Fibroblast of lung (primary cell): ENCODE measurements at places on chromosomes 6 and 20.

DNA sequence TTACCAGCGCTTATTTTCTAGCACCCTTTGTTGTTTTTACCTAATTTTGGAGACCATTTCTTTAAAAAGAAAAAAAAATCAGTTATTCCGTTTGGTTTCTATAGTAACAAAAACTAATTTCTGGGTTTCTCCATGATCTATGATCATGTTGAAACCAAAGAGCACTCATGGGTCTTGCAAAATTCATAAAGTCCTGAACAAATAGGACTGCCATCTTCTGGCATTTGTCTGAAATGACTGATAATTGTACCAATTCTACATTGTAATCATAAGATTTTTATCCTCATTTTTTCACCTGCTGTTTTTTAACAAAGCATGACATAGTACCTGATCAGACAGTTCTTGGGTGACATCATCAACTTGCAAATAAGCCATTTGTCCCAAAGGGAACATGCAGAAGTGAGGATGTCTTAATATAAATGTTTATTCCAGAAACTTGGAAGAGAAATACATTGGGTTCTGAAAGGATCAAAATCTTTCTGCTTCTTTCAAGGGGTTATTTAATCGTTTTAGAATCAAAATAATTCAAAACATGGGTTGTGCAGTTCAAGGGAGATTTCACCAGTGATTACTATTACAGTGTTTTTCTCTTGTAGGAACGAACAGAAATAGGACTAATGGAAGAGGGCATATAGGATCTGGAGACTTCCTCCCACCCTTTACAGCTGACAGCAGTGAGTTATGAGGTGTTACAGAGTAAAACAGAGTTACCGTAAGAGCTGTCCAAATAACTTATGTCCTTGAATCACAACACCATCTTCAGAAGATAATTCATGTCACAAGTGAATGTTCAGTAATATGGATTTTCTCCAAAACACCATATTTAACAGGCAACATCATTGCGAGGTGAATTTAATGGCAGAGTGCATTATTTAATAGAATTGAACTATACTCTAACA, 87.1 kb upstream of the GJE1 start:
- peak; percentile 76 for DNase-seq
- peaks cover 4% of the 10 kb centered on the region for H3K4me1 ChIP-seq
- H3K27ac ChIP-seq, result no peak overlapping the region
- H3K4me3 ChIP-seq, result no peak overlapping the region

GRCh38 chr6:38079537-38079936, 260.0 kb downstream of the ZFAND3 start:
- no peaks in the 10 kb centered on the region for H3K36me3 ChIP-seq
- H3K27ac ChIP-seq, result no peak overlapping the region

DNA sequence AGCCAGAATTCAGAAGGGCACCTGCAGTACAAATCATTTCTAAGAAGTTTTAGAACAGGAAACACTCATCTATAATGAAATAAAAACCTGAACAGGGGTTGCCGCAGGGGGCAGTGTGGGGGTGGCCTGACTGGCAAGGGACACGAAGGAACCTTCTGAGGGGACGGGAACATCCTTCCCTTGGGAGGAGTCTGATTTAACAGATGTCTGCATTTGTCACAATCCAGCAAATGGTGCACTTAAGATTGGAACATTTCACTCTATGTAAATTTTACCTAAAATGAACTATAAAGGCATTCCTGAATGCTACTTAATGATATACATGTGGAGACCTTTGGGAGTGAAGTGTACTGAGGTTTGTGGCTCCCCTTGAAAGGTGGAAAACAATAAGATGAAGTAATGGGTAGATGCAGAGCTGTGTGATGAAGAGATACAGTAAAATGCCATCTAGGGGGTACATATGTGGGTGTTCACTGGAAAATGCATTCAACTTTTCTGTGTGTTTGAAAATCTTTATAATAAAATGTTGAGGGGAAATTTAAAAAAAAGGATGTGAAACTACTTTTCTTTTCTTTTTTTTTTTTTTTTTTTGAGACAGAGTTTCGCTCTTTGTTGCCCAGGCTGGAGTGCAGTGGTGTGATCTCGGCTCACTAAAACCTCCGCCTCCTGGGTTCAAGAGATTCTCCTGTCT, 89.5 kb downstream of the SNX5 start:
- no peak overlapping the region for H3K4me3 ChIP-seq
- DNase-seq, result no peak
- H3K27ac ChIP-seq, result no peak overlapping the region
- H3K4me1 ChIP-seq, result peaks cover 13% of the 10 kb centered on the region
- H3K36me3 ChIP-seq, result no peaks in the 10 kb centered on the region

DNA sequence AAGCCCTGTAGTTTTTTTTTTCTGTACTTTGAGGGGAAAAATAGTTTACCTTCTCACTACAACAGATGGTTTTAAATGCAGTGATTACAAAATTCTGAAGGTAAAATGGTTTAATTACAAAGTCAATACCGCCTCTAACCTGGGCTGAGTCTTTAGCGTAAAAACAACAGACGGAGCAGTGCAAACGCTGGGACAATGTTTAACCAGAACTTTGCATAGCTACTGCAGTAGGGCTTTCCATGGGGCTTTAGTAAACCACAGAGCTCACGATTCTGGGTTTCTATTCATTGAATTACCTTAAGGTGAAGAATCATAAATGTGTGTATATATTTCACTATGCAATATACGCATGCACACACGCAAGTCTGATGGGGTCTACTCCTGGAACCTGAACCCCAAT, 77.9 kb downstream of the RFX6 start:
- no peak overlapping the region for H3K4me3 ChIP-seq
- no peak for DNase-seq
- no peaks in the 10 kb centered on the region for H3K27me3 ChIP-seq
- H3K4me1 ChIP-seq, result no peaks in the 10 kb centered on the region

DNA sequence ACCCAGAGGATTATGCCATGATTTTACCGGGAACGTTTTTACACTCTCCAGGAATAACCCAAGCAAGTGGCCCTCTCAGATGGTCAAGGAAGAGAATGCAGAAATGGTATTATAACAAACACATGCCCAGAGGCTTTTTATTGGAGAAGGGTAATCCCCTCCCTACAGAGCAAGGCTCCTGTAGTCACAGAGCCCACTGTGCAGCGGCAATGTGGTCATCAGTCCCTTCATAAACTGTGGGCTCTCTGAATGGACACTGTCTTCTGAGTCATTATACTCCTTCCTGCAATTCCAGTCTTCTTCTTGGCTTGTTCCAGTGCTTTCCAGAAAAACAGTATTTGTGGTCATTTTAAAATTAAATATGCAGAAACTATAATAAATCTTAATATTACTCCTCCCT, 74.7 kb downstream of the LAMA4 start:
- DNase-seq, result peak; percentile 32
- peaks cover 27% of the 10 kb centered on the region for H3K36me3 ChIP-seq
- H3K27me3 ChIP-seq, result no peaks in the 10 kb centered on the region
- H3K4me1 ChIP-seq, result peaks cover 5% of the 10 kb centered on the region

- DNase-seq, result no peak
- no peaks in the 10 kb centered on the region for H3K27me3 ChIP-seq
- no peak overlapping the region for H3K4me3 ChIP-seq
- no peak overlapping the region for H3K27ac ChIP-seq
- no peaks in the 10 kb centered on the region for H3K36me3 ChIP-seq
- H3K4me1 ChIP-seq, result peaks cover 7% of the 10 kb centered on the region
Observed at GRCh38 chr6:124987291-124987690, 25.1 kb downstream of the RNF217 start.

DNA sequence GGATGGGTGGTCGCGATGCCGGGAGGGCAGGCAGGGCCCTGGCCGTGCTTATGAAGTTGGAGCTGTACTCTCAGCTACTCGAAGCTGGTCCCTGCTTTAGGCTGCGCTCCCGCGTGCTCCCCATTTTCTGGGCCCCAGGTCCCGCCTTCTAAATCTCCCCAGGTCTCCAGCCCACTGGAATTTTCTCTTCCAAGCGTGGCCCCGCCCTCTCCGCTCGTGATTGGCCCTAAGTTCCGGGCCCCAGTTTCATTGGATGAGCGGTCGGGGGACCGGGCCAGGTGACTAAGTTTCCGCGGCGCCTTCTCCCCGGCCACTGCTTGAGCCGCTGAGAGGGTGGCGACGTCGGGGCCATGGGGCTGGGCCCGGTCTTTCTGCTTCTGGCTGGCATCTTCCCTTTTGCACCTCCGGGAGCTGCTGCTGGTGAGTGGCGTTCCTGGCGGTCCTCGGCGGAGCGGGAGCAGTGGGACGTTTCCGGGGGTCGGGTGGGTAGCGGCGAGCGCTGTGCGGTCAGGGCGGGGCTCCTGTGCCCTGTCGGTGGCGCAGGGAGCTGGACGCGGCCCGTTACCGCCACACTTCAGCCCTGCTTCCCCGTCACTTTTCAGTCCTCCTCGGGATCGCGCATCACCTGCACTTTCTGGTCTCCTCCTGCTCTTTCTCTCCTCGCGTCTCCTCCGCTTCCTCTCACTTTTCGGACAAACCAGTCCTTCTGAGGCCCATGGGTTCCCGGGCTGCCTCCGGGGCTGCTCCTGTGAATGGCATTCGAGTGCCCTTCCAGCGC, at the start of gene MICA:
TSS of gene MICA (plus strand) at position 313 of the 778 bp plus-strand sequence. CDS start at position 351, 38 bp downstream.
- peak within 1 kb of the TSS; percentile 94 for H3K4me3 ChIP-seq
- DNase-seq, result peak; percentile 88
- H3K27me3 ChIP-seq, result no peaks in the 10 kb centered on the region
- peak within 1 kb of the TSS; percentile 96 for H3K27ac ChIP-seq
- peaks cover 8% of the 10 kb centered on the region for H3K4me1 ChIP-seq

DNA sequence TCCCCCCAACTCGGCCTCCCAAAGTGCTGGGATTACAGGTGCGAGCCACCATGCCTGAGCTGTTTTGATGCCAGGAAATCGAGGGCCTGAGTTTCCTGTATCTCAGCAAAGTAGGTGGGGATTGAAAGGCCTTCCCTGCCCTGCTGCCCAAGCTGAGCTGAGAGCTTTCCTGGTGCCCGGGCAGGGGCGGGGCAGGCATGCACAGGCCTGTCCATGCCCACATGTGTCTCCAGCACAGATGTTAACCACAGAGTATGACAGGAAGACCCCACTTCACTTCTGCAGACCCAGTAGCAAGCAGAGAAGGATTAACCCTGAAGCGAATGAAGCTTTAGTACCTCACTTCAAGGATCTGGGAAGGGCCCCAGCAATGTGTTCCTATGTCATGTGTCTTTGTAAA, 66.0 kb downstream of the GPR6 start:
- no peak overlapping the region for H3K4me3 ChIP-seq
- DNase-seq, result no peak
- no peaks in the 10 kb centered on the region for H3K27me3 ChIP-seq
- H3K4me1 ChIP-seq, result no peaks in the 10 kb centered on the region
